ENCODE measurements at places on chromosomes 2 and 18. TPM values are rescaled to one million over a fixed set of nuclear protein-coding genes. Genes with fewer than 3 reads are reported as not detected.

Gene FOXD4L1
- total RNA-seq: 1.0 TPM

Gene STEAP3
- 2.2 TPM for total RNA-seq

Gene RGPD4
- 0.05 TPM for total RNA-seq

Gene CYS1
- total RNA-seq: not detected

Gene FAM124B
- total RNA-seq: 0.56 TPM

All from SJCRH30 (cell line).